GM12864 (cell line): ENCODE measurements at places on chromosomes 2 and 18.

GRCh38 chr2:27025861-27026851 lies 6.6 kb upstream of the TMEM214 start:
- DNase-seq: no peak

DNA sequence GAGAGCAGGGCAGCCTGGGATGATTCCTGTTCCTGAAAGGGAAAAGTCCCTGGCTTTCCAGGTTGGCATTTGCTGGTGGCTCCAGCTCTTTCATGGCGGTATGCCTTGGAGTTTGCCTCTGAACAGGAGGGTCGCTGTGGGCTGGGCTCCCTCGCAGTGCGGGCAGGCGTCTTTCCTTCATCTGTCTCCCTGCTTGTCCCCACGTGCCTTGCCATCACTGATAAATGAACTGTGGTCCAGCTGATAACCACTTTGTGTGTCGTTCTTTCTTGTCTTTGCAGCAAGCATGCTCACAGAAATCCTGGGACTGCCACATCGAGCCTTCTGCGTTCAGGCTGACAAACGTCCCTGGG lies 35.3 kb downstream of the SMIM21 start:
- DNase-seq: no peak

GRCh38 chr2:18749912-18750526 lies 160.7 kb upstream of the NT5C1B start:
- DNase-seq: no peak

GRCh38 chr2:178844269-178844668 lies 37.0 kb upstream of the TTN start:
- no peak for DNase-seq

- DNase-seq: no peak
Observed at GRCh38 chr2:23620841-23621341, 235.9 kb downstream of the KLHL29 start.
